ENCODE measurements at places on chromosomes 16 and 17.

GRCh38 chr17:28950017-28950751, 1.1 kb downstream of the PHF12 start:
- peak; percentile 46 for DNase-seq

- DNase-seq, result no peak
Measured at GRCh38 chr17:524406-524950, 171.9 kb upstream of the RPH3AL start.

- no peak for DNase-seq
Measured at GRCh38 chr16:56672761-56673536, 3.3 kb downstream of the MT1H start.

GRCh38 chr17:63365366-63366240, 80.5 kb downstream of the CYB561 start:
- no peak for DNase-seq

GRCh38 chr17:27569257-27569722, 61.7 kb upstream of the LGALS9 start:
- peak; percentile 60 for DNase-seq

DNA sequence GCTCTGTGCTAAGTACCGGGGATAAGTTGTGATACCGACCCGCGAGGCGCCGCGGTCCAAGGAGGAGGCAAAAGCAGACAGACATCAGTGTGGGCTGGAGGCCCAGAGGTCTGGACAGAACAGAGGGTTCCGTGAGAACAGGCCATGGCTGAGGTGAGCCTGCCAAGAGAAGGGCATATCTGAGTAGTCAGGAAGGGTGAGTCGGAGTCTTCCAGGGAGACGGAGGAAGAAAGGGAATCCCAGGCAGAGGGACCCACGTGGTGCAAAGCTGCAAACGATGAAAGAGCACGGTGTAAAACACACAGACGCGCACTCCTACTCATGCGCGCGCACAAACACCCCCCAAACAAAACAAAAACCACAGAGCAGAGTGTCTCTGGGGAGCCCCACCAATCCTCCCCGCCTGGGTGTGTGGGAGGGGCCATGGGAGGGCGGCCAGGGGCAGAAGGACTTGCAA, 18.1 kb downstream of the RHBDL3 start:
- DNase-seq, result no peak

- no peak for DNase-seq
Measured at GRCh38 chr16:10093576-10093975, 88.7 kb downstream of the GRIN2A start.

DNA sequence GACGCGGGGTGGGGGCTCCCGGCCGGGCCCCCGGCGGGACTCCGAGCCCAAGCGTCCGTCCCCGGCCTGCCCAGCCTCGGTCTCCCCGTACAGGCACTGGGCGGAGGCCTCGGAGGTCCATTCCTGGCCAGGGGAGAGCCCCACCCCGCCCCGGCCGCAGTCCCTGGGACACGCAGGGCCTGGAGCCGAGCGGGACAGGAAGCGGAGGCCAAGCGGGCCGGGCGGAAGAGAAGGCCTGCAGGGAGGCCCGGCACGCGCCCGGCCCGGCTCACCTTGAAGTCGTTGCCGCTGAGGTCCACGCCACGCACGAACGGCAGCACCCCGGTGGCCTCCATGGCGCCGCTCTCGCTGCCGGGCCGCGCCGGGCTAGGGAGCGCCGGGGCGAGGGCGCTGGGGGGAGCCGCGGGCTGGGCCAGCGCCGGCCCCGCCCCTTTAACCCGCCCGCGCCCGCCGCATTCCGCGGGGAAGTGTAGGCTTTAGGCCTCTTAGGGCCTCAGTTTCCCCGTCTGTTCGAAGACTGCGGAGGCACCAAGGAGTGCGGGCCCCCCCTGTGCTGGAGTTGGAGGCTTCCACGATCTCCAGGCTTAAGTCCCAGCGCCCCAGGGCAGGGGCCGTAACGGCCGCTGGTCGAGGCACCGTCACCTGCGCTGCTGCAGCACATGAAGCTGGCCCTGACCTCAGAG, at the start of gene FLII:
Gene FLII, minus strand, starts transcription at position 383 of the 683 bp plus-strand sequence. Its CDS starts 48 bp downstream, at position 335.
- DNase-seq, result peak; percentile 50

- peak; percentile 56 for DNase-seq
Measured at GRCh38 chr17:4719684-4720221, 9.3 kb downstream of the ARRB2 start.

DNA sequence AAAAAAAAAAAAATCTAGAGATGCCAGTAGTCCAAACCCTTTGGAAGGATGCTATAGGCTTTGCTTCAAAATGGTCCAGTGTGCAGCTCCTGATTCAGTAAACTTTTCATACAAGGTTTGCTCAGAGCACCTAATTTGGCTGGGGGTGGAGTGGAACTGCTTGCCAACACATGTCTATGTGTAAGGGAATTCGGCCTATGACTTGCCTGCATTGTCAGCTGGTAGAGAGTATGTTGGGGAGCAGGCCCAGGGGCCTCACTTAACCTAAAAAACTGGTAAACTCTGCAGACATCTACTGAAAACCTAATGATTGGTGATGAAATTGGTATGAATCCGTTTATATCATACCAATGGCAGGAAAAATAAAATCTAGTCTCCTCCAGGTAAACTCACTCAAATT, 1.5 kb upstream of the MFSD6L start:
- DNase-seq, result no peak

GRCh38 chr16:87322833-87323726, 5.9 kb upstream of the C16orf95 start:
- DNase-seq, result no peak

DNA sequence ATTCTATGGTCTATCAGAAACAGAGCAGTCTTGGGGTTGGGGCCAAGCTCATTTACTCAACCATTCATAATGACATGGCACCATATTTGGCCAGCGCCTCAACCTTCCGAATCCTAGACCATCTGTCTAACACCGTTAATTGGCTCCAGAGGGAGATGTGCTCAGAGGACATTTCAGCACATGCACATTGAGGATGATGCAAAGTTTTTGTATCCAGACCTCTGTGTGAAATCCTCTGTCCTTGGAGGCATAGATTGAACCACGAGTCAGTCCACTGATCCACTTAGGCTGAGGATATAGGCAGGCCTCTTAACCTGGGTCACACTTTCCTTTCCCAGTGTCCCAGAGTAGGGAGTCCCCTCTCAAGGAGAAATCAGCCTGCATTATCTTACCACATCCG, 85.5 kb downstream of the SHISA6 start:
- no peak for DNase-seq

DNA sequence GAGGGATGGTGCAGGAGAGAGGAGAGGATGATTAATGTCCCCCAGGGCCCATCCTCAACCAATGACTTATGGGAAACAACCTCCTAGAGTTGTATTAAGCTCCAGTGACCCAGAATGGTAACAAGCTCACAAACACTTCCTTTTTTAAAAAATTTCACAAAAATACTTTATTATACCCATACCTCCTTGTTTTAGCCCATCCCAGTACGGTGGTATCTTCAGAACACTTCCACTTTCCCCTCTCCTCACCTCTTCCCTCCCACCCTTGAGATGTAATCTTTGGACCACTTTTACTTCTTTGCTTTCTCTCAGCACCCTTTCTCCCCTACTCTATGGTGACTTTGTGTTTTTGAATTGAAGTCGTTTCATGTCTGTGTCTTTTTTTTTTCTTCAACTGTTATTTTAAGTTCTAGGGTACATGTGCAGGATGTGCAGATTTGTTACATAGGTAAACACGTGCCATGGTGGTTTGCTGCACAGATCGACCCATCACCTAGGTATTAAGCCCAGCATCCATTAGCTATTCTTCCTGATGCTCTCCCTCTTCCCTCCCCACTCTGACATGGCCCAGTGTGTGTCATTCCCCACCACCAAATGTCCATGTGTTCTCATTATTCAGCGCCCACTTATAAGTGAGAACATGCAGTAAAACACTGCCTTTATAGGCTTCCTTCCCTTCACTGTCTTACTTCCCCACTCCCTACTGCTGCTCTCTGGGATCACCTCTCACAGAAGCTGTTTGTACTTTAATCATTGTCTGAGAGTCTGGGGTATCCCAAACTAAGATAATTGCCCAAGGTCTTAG, 124.5 kb downstream of the PRKCB start:
- DNase-seq, result no peak

GRCh38 chr17:17770632-17771044, 66.1 kb downstream of the SREBF1 start:
- DNase-seq, result no peak

DNA sequence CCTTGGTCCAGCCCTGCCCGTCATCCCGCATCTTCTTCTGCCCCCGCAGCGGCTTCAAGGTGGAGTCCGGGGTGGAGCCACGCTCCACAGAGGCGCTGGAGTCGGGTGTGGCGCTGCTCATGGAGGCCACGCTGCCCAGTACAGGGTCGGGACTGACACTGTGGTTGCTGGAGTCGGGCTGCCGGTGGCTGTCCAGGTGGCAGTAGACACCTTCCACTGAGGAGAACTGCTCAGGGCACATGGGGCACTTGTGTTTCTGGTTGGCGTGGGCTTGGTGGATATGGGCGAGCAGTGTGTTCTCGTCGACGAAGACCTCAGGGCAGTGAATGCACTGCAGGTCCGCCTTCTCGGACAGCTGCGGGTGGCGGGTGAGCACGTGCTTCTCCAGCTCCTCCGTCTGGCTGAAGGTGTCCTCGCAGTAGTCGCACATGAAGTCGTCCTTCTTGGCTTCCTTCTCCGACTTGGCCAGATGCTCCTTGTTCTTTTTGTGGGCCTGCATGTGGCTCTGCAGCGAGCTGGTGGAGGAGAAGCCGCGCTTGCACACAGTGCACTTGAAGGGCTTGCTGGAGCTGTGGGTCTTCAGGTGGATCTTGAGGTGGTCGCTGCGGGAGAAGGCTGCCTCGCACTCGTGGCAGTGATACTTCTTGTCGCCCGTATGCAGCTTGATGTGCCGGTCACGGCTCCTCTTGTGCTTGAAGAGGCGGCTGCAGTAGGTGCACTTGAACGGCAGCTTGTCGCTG, 217.8 kb downstream of the ZNF423 start:
- DNase-seq, result no peak

- no peak for DNase-seq
Measured at GRCh38 chr16:14303182-14303618, 232.1 kb downstream of the MRTFB start.

DNA sequence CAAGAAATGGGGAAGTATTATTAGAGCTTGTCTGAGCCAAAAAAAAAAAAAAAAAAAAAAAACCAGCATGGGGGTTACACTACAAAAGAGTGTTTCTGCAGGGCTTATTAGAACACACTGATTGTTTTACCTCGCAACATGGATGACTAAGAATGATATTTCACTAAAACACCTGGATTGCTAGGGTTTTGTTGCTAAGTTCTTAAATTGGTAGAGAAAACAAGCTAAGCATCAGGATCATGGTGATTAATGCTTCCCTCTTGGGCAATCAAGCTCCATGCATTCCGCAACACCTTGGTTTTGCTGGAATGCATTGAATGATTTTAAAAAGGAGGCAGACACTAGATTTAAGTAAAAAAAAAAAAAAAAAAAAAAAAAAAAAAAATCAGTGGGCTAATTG, 931.4 kb upstream of the CDH8 start:
- no peak for DNase-seq

- DNase-seq, result no peak
Measured at GRCh38 chr17:68248199-68248825, 469 bp downstream of the AMZ2 start.

- DNase-seq, result no peak
Measured at GRCh38 chr17:78374631-78375274, 3.7 kb upstream of the PGS1 start.

GRCh38 chr16:67192781-67193361, 916 bp downstream of the E2F4 start:
- DNase-seq, result no peak

GRCh38 chr17:46794318-46794717, 24.2 kb downstream of the WNT3 start:
- DNase-seq, result no peak

GRCh38 chr17:28180449-28180848, 138.0 kb downstream of the NLK start:
- no peak for DNase-seq

DNA sequence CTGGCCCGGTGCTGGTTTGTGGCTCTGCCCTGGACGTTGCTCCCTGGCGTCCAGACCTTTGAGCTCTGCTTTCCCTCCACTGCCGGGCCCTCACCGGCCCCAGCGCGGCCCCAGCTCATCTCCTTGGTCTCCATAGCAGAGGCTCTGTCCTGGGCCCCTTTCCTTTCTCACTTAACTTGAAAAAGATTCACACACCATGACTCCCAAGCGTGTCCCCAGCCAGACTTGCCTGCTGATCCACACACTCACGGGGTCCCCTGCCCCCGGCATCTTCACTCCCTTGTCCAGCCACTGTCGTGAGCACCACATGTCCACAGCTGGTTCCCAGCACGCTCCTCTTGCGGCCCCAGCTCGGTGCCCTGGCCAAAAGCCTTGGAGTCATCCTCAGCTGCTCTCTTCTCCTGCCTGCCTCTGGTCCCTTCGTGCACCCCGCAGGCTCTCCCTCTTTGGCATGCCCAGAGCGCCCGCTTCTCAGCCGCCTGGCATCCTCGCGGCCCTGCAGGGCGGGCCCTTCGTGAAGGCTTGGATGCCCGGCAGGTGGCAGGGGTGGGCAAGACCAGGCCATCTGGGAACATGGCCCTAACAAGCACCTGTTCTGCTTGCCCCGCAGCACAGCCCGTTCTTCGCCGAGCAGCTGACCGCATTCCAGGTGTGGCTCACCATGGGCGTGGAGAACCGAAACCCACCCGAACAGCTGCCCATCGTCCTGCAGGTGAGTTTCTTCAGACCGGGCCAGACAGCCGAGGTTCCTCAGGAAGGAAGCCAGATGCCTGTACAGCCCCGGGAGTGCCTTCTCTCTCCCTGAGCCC, 145.6 kb upstream of the CHMP6 start:
- DNase-seq, result no peak

DNA sequence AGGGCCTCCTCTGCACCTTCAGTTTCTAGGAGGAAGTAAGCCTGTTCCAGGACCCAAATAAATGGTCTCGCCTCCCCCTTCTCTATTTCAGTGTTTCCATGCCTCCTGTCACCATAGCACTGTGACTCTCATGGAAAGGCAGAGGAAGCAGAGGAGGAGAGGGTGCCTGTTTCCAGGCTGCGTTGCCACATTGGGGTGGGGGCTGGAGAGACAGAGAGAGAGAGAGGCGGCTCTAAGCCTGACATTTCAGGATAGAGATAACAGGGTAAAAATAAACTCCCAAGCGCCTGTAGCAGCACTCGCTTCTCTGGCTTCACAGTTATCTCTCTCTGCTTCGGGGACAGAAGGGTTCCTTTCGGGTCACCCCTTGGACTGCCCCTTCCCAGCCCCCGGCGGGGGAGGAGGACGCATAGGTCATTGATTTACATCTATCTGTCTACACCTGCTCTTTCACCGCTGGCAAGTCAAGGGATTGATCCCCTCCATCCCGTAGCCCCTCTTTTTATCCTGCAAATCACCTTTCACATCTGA, 71.2 kb upstream of the MRTFB start:
- no peak for DNase-seq

- DNase-seq, result no peak
Measured at GRCh38 chr17:3482852-3483251, 7.1 kb downstream of the ASPA start.

DNA sequence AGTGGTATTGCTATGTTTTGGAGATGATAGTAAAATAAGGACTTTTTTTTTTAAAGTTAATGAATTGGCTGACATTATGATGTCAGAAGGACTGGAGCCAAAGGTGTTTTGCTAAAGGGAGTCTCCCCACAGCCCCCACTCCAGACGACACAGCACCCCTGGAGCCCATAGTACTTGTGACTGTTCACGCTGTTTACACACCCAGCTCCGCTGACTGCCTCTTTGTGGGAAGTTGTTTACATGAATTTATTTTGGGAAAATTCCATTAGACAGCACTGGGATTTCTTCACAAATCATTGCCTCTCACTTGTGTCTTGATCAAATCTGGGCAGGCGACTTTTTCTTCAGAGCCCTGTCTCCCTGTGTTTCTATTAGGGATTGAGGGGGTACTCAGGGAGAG, 108.6 kb downstream of the C17orf67 start:
- no peak for DNase-seq
